ENCODE measurements at places on chromosomes 11 and 22. TPM values are rescaled to one million over a fixed set of nuclear protein-coding genes. Genes with fewer than 3 reads are reported as not detected.

DNA sequence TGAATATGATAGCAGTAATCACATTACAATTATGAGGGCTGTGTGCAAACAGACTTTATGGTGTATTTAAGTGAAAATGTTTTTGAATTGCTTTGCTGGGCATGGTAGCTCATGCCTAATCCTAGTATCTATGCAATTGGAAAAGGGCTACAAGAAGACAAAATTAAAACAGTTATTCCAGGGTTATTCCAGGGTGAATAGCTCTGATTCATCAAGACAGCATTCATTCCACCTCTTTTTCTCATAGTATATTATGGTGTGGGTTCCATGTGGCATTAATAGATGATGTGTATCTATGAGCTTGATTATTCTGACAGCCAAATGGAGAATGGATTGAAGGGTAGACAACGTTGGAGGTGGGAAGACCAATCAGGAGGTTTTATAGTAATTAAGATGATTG lies 12.1 kb upstream of the SIDT2 start:
- no peaks in the 10 kb centered on the region for H3K4me1 ChIP-seq
- H3K36me3 ChIP-seq: peaks cover 24% of the 10 kb centered on the region
- H3K27ac ChIP-seq: no peak overlapping the region
- no peak for DNase-seq

The PANX2 gene
- 2.7 TPM for total RNA-seq

- no peak overlapping the region for H3K4me3 ChIP-seq
- DNase-seq: no peak
- H3K27ac ChIP-seq: no peak overlapping the region
- H3K27me3 ChIP-seq: no peaks in the 10 kb centered on the region
- H3K4me1 ChIP-seq: no peaks in the 10 kb centered on the region
Measured at GRCh38 chr11:71156301-71156700, 96.1 kb downstream of the SHANK2 start.

The MRGPRE gene
- total RNA-seq: not detected

The NCF4 gene
- 67.1 TPM for total RNA-seq

The MYBPC3 gene
- total RNA-seq: 0.61 TPM

- no peak overlapping the region for H3K4me3 ChIP-seq
- peaks cover 19% of the 10 kb centered on the region for H3K36me3 ChIP-seq
- H3K4me1 ChIP-seq: no peaks in the 10 kb centered on the region
- no peak overlapping the region for H3K27ac ChIP-seq
- DNase-seq: no peak
Measured at GRCh38 chr11:74626130-74626529, 33.7 kb downstream of the POLD3 start.

The SLC6A5 gene
- total RNA-seq: not detected

- H3K4me1 ChIP-seq: no peaks in the 10 kb centered on the region
- H3K27me3 ChIP-seq: no peaks in the 10 kb centered on the region
- no peaks in the 10 kb centered on the region for H3K36me3 ChIP-seq
- no peak for DNase-seq
- H3K4me3 ChIP-seq: no peak overlapping the region
Measured at GRCh38 chr22:44611880-44612496, 90.0 kb upstream of the PRR5 start.

The ST14 gene
- total RNA-seq: 63.7 TPM

GRCh38 chr22:31491218-31491962 lies 1.7 kb upstream of the EIF4ENIF1 start:
- peak overlapping the region; percentile 99 for H3K27ac ChIP-seq
- H3K27me3 ChIP-seq: no peaks in the 10 kb centered on the region
- peak overlapping the region; percentile 93 for H3K4me3 ChIP-seq

The OR8D1 gene
- total RNA-seq: not detected

- H3K27me3 ChIP-seq: no peaks in the 10 kb centered on the region
- H3K27ac ChIP-seq: no peak overlapping the region
- no peak overlapping the region for H3K4me3 ChIP-seq
- no peaks in the 10 kb centered on the region for H3K36me3 ChIP-seq
- no peaks in the 10 kb centered on the region for H3K4me1 ChIP-seq
Measured at GRCh38 chr11:128172046-128172878, 415.1 kb downstream of the ETS1 start.

- H3K27me3 ChIP-seq: no peaks in the 10 kb centered on the region
- H3K4me1 ChIP-seq: peaks cover 21% of the 10 kb centered on the region
- DNase-seq: no peak
- H3K27ac ChIP-seq: peak overlapping the region; percentile 66
- H3K36me3 ChIP-seq: no peaks in the 10 kb centered on the region
- peak overlapping the region; percentile 61 for H3K4me3 ChIP-seq
Measured at GRCh38 chr22:35399114-35399677, 744 bp upstream of the MCM5 start.

GRCh38 chr11:82557274-82557673 lies 176.4 kb downstream of the FAM181B start:
- DNase-seq: peak; percentile 36
- H3K27ac ChIP-seq: no peak overlapping the region
- H3K27me3 ChIP-seq: no peaks in the 10 kb centered on the region
- H3K4me1 ChIP-seq: no peaks in the 10 kb centered on the region

DNA sequence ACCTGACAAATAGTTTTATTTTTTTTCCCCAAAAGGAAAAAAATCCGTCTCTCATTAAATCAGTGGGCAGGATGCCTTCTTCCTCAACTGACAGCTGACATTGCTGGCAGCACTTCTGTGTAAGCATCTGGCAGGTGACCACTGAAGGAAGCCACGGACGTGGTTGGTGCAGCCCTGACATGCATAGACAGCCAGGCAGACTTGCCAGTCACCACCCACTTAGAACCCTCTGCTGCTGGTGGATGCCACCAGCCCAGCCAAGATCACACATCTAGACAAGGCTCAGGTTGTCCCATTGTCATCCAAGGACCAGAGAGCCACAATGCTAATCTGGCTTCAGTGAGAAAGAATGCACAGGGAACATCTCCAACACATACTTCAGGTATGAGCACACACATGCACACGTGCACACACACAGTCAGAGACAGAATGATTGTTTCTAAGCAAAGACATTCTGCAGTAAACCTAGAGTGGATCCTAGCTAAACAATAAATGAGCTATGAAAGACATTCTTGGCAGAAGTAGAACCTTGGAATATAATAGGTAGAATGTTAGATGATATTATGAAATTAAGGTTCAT lies 49.8 kb upstream of the BMAL1 start:
- DNase-seq: no peak
- H3K27me3 ChIP-seq: no peaks in the 10 kb centered on the region
- H3K4me3 ChIP-seq: no peak overlapping the region
- no peaks in the 10 kb centered on the region for H3K4me1 ChIP-seq
- no peak overlapping the region for H3K27ac ChIP-seq

GRCh38 chr11:76161261-76161961 lies 44.9 kb downstream of the WNT11 start:
- H3K4me1 ChIP-seq: peaks cover 7% of the 10 kb centered on the region
- no peak for DNase-seq
- no peaks in the 10 kb centered on the region for H3K27me3 ChIP-seq
- H3K36me3 ChIP-seq: no peaks in the 10 kb centered on the region
- no peak overlapping the region for H3K4me3 ChIP-seq
- H3K27ac ChIP-seq: no peak overlapping the region
